Suppressor macrophage treated with lipopolysaccharide for 1 hour (primary cell): ENCODE measurements at places on chromosomes 16 and 17.

DNA sequence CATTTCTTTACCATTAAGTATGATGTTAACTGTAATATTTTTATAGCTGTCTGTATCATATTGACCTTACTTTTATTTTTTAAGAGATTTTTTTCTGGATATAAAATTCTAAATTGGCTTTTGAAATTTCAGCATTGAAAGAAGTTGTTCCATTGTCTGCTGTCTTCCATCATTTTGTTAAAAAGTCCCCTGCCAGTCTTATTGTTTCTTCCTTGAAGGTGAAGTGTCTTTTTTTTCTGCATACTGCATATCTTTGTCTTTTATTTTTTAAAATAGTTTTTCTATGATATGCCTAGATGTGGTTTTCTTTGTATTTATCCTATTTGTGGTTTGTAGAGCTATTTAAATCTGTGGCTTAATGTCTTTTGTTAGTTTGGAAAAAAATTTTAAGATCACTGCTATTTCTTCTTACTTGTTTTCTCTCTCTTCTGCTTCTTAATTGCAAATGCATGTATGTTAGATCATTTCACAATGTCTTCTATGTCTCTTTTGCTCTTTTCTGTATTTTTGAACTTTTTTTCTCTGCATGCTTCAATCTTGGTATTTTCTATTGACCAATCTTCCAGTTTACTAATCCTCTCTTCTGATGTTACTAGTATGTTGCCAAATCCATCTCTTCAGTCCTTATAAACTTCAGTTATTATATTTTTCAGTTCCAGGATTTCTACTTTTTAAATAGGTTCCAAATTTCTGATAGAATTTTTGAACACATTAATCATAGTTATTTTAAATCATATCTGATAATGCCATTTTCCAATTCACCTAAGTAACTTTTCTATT, 20.2 kb downstream of the IL21R start:
- DNase-seq: no peak

DNA sequence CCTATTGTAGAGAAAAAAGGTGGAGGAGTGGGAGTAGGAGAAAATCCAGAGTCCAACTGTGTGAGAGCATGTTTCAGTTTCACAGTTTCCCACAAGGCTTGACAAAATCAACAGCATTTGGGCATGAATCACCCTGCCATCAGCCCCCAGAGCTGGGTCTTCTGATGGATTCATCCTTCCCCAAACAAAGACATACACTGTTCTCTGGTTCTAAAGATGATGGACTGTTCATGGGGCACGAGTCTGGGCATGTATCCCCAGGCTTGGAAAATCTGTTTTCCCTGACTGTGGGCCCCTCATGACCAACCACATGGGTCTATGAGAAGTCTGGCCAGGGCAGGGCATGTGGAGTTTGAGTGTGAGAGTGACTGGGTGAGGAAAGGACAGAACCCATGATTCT, 210.4 kb upstream of the IRX5 start:
- DNase-seq: peak; percentile 0

- DNase-seq: no peak
These were observed 50.1 kb downstream of the LMF1 start for GRCh38 chr16:920717-921116.

DNA sequence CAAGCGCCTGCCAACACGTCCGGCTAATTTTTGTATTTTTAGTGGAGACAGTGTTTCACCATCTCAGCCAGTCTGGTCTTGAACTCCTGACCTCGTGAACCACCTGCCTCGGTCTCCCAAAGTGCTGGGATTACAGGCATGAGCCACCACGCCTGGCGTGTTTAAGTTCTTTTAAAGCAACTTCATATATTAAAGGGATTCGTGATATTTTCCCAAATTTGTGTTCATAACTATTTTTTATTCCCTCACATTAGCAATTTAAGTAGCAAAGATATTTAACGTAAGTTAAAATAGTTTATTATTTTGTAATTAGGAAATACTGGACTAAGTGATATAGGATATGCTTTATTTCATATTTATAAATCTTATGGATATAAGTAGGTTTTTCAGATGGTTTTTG, 4.2 kb downstream of the SPG7 start:
- DNase-seq: no peak

GRCh38 chr16:4239020-4239419, 2.9 kb downstream of the SRL start:
- DNase-seq: peak; percentile 38

GRCh38 chr17:66165537-66166123, 26.3 kb downstream of the CEP112 start:
- DNase-seq: peak; percentile 31

DNA sequence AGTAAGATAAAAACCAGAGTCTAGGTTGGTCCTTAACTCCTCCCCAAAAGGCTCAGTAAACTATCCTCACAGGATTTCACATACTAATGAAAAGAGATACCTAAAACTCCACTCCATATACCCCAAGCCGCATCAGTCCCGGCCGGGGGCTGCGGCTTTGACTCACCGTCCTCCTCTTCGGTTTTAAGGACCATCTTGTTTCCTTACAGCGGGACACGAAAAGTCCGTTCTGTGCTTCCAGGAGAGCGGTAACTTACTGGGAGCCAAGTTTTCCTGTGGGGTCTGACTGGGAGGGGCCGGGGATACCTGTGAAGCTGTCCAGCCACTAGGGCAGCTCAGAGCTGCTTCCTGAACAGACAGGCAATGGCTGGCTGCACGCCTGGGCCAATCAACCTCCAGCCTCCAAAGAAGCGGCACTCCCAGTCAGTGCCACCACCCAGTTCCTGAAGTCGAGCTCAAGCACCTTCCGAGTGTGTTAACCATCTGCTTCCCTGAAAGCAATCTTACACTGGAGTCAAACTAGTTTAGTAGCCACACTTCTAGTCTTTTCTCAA, 45.5 kb downstream of the CYTH1 start:
- DNase-seq: peak; percentile 79

DNA sequence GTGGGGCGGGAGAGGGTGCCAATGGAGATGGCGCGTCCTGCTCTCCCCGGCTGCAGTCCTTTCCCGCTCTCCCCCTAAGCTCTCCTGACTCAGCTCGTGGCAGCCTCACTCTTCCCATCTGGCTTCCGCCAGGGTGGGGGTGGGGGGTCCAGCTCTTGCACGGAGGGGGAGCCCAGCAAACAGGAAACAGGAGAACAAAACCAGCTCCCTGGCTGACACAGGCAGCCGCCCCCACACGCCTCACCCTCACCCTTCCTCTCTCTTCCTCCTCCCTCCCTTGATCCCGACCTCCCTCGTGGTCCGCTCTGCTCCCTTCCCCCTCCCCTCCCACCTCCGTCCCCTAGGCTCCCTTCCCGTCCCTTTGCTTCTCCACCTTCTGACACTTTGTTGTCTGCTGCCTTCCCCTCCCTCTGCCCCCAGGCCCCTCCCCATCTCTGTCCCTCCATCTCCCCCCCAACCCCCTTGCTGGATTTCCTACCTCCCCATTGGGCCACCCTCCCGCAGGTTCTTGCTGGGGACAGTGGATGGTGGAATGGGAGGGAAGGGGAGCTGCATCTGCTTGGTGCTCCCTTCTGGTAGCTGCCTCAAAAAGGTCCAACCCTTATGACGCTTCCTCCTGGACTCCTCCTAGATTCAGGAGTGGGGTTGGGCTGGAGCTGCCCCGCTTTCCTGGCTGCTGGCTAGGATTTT, 23.7 kb downstream of the ARHGAP23 start:
- DNase-seq: peak; percentile 32

- no peak for DNase-seq
These were observed 56.4 kb upstream of the TOM1L1 start for GRCh38 chr17:54844233-54844632.

GRCh38 chr17:75338335-75338734, 49.1 kb upstream of the SLC25A19 start:
- DNase-seq: peak; percentile 70

DNA sequence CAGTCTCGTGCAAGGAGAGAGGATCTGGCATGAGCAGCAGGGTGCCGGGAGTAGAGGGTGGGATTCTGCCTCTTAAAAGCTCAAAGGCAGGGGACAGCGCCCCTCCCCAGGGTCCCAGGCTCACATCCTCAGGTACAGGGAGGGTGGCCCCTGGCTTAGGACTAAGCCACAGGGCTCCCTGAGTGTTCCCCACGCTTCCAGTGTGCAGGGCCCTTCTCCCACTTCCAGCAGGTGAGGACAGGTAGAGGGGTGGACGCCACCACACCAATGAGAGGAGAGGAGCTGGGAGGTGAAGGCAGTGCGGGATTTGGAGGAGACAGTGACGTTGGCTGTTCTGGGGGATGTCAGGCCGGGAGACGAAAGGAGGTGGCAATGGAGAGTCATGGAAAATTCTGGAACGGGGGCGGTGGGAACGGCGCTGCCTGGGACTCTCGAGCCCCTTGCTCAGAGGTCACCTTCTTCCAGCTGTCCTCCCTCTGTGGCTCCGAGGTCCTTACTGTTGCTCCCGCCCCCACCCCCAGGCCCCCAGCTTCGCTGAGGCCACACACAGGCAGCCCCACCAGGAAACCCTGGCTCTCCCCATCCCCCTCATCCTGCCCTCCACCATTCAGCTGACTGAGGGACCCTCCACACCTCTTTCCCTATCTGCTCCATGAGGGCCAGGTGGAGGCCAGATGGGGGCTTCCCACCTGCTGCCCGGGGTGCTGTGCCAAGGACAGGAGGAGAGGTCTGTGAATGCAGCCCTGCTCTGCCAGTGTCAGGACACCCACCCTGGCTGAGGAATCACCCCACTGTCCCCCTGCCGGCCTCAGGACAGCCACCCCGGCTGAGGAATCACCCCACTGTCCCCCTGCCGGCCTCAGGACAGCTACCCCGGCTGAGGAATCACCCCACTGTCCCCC, 57.7 kb upstream of the ACSF3 start:
- no peak for DNase-seq

GRCh38 chr17:45320349-45320930, 3.6 kb upstream of the MAP3K14 start:
- DNase-seq: no peak

GRCh38 chr17:58351182-58351581, 819 bp downstream of the SUPT4H1 start:
- DNase-seq: no peak

DNA sequence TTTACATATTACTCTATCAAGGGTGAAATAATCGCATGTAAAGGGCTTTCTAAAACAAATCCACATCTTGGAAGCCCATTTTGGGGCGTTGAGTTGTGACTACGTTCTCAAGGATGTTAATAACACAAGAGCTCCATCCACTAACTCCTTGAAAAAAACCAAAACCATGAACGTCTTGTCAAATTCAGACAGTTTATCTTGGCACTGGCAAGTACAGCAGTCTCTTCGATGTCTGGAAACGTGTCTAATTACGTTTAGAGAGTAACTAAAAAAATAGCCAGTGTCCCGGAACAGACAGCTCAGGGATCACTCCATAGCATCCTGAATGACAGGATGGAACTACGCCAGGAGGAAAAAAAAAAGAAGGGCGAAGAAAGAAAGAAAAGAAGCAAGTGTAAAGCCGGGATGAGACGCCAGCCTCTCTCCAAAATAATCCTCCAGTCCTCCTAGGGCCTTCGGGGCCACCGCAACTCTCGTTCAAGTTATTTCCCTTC, 954 bp downstream of the MYO1D start:
- DNase-seq: no peak

DNA sequence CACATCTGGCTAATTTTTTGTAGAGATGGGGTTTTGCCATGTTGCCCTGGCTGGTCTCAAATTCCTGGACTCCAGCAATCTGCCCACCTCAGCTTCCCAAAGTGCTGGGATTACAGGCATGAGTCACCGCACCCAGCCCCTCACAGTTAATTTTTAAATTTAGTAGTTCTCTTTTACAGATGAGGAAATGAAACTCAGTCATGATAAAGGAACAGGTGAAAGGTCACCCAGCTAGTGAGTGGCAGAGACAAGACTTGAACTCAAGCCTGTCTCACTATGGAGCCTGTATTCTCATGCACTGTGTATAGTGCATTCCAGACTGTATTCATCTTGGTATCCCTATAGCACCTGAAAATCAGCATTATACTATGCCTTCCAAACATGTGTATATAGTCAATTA, 77.1 kb upstream of the WSB1 start:
- DNase-seq: peak; percentile 57

GRCh38 chr16:17512636-17513220, 42.0 kb upstream of the XYLT1 start:
- no peak for DNase-seq

- no peak for DNase-seq
These were observed 17.2 kb downstream of the MRC2 start for GRCh38 chr17:62644487-62645173.

- DNase-seq: no peak
These were observed 27.6 kb upstream of the DLX3 start for GRCh38 chr17:50022463-50023130.

DNA sequence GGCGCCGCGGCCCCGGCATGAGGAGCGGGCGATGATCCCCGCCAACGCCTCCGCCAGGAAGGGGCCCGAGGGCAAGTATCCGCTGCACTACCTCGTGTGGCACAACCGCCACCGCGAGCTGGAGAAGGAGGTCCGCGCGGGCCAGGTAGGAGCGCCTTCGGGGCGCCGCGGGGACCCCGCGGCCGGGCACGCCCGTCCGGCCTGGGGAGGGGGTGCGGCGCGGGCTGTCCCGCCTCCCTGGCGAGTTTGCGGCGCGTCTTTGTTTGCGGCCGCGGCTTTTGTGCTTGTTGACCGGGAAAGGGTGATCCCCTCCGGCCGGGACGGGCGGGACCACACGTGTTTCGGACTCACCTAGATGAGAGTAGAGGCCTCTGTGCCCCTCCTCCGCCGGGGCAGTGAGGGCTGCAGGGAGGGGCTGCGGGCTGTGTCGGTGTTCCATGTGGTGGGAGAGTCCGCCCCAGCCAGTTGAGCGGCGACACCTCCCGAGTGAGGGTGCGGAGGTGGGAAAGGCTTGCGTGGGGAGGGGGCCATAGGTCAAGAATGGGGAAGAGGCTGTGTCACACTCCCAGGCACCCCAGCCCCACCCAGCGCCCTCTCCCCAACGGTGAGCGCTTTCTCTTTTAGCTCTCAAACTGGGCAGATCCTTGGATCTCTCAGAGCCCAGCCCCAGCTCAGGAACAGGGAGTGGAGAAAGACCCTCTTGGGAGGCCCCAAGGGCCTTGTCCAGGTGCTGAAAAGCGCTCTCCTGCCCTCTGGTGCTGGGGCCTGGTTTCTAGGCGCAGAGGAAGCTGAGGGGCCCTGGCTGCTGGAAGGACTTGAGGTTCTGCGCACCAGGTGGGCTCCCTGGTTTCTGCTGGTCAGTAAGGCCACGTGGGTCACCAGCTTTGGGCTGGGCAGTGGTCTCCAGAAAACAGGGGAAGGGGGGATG, 923 bp downstream of the ANKRD13B start:
- DNase-seq: no peak

- peak; percentile 94 for DNase-seq
These were observed 45.0 kb upstream of the SMURF2 start for GRCh38 chr17:64707050-64707591.

DNA sequence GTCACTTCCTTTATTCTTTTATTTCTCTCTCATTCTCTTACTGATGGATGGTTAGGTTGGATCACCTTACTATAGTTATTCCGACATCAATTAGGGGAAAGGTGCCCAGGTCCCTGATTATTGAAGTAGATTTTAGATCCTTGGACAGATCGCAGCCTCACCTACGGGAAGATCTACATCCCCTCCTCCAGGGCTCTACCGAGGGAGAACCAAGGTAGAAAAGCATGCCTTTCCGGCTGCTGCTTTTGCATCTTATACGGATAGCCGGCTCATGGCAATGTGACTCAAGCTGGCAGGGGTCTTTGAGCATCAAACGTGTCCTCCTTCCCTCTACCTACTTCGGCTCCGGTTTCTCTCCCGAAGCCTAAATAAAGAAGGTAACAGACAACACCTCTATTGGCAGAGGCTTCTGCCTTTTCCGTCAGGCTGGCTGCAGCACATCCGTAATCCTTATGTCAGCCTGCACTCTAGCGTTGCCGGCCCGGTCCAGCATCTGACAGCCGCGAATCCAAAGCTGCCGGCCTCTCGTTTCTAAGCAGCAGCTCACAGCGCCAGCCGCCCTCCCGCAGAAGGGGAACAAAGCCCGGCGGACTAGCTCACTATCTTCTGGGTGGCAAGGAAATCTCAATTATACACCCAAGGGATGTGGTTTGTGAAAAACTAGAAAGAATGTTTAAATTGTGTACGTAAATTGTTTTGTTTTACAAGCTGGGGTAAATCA, 46.9 kb downstream of the IRX6 start:
- peak; percentile 72 for DNase-seq
